Thoracic aorta (tissue), 2 donors: ENCODE measurements at places on chromosomes 12 and 14.

- no peak for DNase-seq
These were observed 574 bp downstream of the WNK1 start for GRCh38 chr12:752695-753610.

- DNase-seq: no peak
These were observed 5.0 kb upstream of the TFCP2 start for GRCh38 chr12:51177897-51178296.

GRCh38 chr14:88605594-88605993, 42.8 kb downstream of the ZC3H14 start:
- DNase-seq: no peak

- no peak for DNase-seq
These were observed 5.5 kb downstream of the PLEKHG6 start for GRCh38 chr12:6315704-6316597.

DNA sequence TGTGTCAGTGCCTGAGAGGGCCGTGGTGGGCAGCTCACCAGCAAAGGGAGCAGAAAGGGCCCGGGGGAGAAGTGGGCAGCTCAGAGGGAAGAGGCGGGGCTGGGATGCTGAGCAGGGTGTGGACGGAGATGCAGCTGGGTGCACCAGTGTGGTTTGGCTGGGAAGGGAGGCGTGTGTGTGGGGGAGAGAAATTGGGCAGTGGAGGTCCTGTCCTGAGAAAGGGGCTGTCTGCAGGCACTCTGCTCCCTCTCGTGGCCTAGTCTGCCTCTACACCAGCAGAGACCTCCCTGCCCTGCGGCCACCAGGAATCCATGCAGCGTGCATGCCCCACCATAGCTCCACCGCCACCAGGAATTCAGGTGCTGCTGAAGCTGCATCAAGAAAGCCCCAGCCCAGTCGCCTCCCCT, 6.4 kb downstream of the TMEM121 start:
- no peak for DNase-seq

DNA sequence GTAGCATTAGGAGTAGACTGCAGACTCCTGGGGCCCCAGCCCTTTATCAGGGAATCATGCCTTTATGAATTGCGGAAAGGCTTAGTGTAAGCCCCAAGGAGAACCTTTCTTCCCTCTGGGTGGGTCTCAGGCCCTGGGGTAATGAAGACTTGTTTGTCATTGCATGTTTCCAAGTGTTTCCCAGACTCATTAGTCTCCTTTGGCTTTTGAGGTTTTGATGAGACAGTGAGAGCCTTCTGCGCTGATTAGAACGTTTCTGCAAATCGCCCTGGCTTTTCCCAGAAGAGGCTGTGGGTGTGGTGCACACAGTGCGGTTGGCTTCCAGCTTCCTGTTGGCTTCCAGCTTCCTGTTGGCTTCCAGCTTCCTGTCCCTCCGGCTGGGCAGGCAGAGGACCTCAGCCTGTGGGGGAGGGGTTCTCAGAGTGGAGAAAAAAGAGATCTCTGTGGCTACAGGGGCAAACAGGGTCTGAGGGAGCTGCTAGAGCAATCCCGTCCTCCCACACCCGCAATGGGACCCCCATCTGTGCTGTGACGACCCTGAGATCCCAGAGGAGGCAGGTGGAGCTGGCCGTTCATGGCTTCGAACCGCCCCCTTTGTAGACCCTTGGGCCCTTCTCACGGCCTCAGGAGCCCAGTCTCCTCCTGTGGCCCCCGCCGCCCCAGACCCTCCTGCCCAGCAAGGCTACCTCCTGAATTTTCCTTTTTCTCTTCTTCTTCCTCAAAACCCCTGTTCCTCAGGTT, 42.1 kb downstream of the GPR68 start:
- no peak for DNase-seq

- no peak for DNase-seq
These were observed 7.7 kb upstream of the PCK2 start for GRCh38 chr14:24086193-24086955.
